Fibroblast of villous mesenchyme (primary cell): ENCODE measurements at places on chromosomes 5 and 9.
A peak's percentile ranks its signal among the peaks of the same experiment; 100 is the strongest.

GRCh38 chr9:136951541-136952320 is at the start of gene LCN12:
TSS of gene LCN12 (plus strand) at chr9:136952273. CDS start at chr9:136952328, 55 bp downstream.
- DNase-seq, result no peak

DNA sequence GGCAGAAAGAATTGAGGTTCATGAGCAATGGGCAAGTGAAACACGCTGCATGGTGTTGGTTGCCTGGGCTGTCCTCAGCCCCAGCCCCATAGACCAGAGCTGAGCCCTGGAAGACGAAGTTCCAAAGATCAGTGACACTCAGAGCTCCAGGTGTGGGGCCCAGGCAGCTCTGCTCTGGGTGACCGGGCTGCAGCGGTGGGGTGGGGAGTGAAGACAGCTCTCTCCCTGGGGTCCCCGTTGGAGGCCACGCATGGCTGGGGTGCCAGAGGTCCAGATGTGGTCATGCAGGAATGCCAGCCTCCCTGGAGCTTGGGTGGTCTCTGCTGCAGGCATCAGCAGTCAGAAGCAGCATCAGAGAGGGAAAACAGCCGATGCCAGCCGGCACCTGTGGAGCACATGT is 165.0 kb upstream of the ERCC6L2 start:
- DNase-seq, result no peak

DNA sequence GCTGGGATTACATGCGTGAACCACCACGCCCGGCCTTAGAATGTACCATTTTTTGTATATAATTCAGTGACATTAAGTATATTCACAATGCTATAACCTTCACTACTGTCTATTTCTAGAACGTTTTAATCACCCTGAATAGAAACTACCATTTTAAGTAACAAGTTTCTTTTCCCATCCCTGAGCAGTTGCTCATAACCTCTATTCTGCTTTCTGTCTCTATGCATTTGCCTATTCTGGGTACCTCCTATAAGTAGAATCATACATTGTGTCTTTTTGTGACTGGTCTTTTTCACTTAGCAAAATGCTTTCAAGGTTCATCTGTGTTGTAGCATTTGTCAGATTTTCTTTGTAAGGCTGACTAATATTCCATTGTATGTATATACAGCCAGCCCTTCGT is 39.9 kb downstream of the DDX46 start:
- no peak for DNase-seq

DNA sequence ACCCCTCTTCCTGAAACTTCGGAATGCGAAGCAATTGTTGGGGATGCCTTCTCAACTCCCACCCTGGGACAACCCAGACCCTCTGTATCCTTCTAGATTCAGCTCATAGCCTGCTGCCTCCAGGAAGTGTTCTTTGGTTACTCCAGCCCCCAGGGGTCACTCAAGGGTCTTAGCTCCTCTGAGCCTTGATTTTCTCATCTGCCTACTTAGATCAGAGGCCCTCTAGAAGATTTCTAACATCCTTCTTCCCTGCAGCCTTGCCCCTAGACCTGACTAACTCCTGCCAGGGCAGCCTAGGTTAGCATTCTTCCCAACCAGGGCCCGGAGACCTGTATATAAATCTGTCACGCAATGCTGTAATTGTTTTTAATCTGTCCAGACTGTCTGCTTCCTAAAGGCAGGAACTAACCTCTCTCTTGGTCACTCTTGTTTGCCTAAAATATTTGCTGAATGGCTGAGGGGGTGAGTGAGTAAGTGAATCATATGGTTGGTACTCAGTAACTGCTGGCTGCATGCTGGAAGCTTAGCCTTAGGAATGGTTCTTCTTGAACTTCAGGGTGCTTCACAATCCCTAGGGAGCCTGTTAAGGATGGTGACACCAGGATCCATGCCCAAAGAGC is 8.2 kb downstream of the GALNT10 start:
- peak; percentile 43 for DNase-seq

DNA sequence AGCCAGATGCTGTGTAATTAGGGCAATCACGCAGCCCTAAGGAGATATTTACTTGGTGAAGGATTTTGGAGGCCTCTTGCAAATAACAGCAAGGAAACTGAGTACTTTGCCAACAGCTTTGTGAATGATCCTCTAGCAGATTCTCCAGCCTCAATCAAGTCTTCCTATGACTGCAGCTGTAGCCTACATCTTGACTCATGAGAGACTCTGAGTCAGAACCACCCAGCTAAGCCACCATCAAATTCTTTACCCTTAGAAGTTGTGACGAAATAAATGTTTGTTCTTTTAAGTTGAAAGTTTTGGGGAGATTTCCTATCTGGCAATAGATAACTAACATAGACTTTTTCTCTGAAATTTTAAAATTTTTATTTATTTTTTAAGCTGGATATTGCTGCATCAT is 237.6 kb upstream of the CCNH start:
- DNase-seq, result no peak

GRCh38 chr5:34751807-34752736 is 86.9 kb upstream of the TTC23L start:
- peak; percentile 37 for DNase-seq

DNA sequence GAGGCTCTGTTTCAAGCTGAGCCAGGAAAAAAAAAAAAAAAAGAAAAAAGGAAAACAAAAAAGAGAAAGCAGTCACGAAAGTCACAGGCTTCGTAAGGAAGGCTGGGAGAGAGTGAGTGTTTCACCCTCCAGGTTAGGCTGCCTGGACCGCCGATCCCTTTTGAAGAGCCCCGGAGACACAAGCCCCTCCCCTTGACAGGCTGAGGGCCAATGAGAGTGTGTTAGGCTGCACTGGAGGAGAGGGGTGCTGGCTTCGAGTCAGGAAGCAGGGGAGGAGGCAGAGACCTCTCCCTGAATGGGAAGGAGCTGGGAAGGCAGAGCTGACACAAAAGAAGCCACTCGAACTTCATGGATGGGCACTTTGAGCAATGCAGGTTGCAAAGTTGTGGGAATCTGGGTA is at the start of gene NMUR2:
Gene NMUR2 (minus strand): TSS at position 135 of the 400 bp plus-strand sequence. CDS start 166 bp downstream, outside the sequence.
- no peak for DNase-seq

GRCh38 chr5:32708949-32709348 is 2.2 kb upstream of the NPR3 start:
- no peak for DNase-seq

GRCh38 chr5:31702712-31703111 is 63.8 kb downstream of the PDZD2 start:
- no peak for DNase-seq

- no peak for DNase-seq
Observed at GRCh38 chr9:19457693-19458009, 48.8 kb downstream of the ACER2 start.

DNA sequence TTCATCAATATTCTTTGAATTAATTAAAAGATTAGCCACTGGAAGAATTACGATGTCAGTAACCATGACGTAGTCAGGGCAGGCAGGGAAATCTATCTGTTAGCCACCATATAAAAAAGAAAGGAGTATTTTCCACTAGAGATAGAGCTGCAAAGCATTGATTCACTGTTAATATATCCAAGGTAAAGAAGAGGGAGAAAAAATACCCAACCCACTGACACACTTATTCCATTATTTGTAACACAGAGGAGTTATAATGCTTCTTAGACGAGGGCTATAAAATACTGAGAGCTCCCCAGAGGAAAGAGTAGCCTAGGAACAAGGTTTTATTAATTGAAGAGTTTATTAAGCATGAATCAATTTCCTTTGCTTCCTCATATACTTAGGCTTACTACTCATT is 382.2 kb upstream of the CDH6 start:
- DNase-seq, result no peak

DNA sequence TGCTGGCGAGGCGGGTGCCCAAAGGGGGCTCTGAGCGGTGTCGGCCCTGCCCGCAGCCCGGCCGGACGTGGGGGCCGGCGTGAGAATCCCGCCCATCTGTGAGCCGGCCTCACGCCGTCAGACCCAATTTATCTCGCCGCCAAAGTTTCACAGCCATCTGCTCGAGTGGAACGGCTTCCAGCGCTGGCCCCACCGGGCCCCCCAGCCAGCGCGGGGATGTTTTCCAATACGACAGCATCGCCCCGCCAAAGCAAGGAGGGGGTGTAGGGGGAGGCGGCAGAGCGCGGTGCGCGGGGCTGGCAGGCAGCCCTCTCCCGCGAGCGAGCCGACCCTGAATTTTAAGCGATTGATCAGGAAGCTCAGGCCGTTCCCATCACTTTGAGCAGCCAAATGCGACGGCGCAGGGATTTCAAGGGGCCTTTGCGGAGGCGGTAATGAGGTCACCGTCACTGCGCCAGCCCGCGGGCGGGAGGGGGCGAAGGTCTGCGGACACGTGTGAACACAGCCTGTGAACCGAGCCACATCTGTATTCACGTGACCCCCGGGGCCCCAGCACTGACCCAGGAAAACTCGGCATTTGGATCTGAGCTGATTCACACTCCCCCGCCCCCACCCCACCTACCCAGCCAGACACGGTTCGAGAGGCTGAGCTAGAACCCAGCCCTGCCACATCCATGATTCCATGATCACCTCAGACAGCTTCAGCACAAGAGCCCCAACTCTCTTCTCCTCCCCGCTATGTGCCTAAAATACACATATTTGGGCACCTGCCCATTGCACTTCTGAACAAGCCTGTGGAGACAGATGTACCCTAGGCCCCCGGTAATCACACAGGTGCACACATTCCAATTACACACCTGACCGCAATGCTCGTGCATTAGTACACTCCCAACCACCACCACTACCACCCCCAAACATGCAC is 47.8 kb upstream of the PSD2 start:
- DNase-seq, result peak; percentile 52

DNA sequence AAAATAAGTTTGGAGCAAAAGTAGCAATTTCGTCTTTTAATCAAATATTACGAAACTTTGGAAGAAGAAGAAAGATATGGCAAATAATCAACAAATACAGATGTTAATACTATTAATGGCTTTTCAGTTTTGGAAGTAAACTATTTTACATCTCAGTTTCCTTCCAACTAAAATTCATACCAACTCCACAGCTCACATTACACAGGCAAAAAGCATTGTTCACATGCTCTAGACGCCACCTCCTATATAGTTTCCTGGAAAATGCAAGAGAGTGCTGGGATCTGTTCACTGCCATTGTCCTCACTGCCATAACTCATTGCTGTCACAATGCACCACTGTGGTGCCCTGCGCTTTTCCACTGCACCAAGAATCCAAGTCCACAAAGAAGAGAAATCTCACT is 149.0 kb upstream of the FTMT start:
- DNase-seq, result no peak

DNA sequence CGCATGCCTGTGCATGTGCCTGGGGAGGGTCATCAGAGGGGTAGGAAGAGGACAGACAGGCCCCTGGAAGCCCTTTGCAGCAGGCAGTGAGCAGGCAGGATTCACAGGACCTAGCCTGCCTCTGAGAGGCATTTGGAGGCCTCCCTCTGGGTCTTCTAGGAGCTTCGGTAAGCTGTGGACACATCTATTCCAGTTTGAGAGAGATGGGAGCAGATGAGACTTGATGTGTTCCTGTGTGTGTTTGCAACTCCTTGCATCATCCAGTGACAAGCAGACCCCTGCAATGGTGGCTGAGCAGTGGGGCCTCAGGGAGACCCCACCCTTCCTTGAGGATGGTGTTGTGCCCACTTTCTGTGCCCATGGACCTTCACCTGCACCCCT is 64.0 kb downstream of the GADD45G start:
- no peak for DNase-seq

GRCh38 chr5:9533562-9534364 is 12.1 kb downstream of the SEMA5A start:
- DNase-seq, result peak; percentile 43

GRCh38 chr5:52491818-52492217 is 295.9 kb upstream of the ITGA1 start:
- no peak for DNase-seq

GRCh38 chr9:91362051-91362611 is 413 bp upstream of the AUH start:
- DNase-seq, result no peak

GRCh38 chr5:15850939-15851341 is 328.7 kb downstream of the MARCHF11 start:
- no peak for DNase-seq

DNA sequence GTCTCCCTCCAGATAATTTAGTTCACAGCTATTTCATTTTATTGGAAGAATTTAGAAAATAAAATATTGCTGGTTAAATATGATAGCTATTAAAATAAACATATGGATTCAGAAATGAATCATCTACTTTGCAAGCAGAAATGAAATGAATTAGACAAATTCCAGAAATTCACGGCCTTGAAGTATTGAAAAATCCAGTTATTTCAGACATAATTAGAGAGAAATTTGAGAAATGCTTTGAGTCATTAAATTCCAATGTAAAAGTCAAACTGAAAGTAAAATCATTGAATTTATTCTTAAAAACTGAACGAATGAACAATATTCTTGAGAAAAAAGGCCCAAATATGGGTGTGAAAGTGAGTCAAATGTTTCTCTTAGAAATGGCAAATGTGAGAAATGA is 632.6 kb upstream of the EDIL3 start:
- no peak for DNase-seq

- DNase-seq, result no peak
Observed at GRCh38 chr9:132708769-132709430, 38.6 kb downstream of the GTF3C4 start.

DNA sequence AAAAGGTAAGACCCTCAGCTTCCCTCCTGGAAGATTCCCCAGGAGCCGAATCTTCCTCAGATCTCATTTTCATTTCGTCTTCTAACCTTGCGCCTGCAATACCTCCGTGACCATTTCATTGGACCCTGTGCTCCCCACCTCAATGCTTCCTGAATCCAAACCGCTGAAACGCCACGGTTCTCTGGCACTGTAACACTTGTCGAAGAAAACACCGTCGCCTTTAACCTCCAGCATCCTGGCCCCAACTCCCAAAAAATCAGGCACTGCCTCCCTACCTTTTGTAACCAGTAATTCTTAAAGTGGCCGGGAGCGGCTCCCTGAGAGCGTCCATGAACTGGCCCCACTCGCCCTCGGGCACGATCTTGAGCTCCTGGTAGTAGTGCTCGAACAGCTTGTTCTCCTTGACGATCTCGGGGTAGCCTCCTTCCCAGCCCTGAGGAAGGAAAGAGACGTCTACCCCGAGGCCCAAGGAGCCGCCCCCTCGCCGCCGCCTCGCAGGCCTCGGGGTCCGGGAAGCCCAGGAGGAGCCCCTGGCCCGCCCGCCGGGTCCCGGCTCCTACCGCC is 438 bp downstream of the NSUN2 start:
- DNase-seq, result peak; percentile 30

- no peak for DNase-seq
Observed at GRCh38 chr5:110653231-110653970, 73.1 kb downstream of the TMEM232 start.

DNA sequence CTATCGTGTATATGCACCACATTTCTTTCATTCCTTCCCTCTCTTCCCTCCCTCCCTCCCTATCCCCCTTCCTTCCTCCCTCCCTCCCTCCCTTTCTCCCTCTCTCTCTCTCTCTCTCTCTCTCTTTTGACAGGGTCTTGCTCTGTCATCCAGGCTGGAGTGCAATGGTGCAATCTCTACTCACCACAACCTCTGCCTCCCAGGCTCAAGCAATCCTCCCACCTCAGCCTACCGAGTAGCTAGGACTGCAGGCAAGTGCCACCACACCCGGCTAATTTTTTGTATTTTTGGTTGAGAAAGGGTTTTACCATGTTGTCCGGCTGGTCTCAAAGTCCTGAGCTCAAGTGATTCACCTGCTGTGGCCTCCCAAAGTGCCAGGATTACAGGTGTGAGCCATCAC is 1.1 kb upstream of the ANKS6 start:
- no peak for DNase-seq

- DNase-seq, result no peak
Observed at GRCh38 chr5:58392496-58392895, 67.4 kb downstream of the PLK2 start.

GRCh38 chr9:38017149-38017884 is 51.7 kb downstream of the SHB start:
- DNase-seq, result no peak
